CD4-positive, alpha-beta T cell treated with Interleukin-21 for 1 hour (primary cell): ENCODE measurements at places on chromosomes 13 and 19.

- DNase-seq: no peak
Observed at GRCh38 chr13:24265453-24265852, 43.9 kb upstream of the C1QTNF9 start.

DNA sequence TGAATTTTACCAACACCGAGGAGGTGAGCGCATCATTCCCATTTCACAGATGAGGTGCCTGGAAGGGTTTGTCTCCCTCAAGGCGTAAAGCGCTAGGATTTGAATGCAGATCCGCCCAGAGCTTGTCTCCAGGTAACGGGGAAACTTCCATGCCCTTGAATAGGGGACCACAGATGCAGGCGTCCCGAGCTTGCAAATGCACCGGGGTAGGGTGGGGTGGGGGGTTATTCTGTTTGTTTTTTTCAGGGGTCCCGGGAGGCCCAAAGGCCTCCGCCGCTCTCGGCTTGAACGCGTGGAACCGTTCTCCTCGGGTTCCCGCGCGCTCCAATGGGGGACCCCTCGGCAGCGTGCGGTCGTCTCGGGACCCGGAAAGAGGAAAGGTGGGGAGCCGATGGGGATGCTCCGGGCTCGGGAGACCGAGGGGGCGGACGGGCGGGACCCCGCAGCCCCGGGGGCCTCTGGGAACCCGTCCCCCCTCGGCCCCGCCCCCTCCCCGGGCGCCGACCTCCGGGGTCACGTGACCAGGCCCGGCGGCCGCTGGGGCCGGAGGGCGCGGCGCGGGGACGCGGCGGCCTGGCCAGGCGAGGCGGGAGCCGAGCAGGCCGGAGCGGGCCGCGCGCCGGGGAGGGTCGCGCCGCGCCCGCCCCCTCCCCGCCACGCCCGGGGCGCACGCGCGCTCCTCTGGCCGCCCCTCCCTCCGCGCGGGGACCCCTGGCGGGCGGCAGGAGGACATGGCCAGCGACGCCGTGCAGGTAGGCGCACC lies at the start of gene PKN1:
Gene PKN1, plus strand, starts transcription at position 516 of the 763 bp plus-strand sequence. Its CDS starts 216 bp downstream, at position 732.
- peak; percentile 44 for DNase-seq

- DNase-seq: no peak
Observed at GRCh38 chr13:112072534-112073244, 5.7 kb downstream of the SOX1 start.

- no peak for DNase-seq
Observed at GRCh38 chr13:66926200-66926850, 303.8 kb downstream of the PCDH9 start.

- DNase-seq: no peak
Observed at GRCh38 chr13:67353941-67354340, 123.8 kb upstream of the PCDH9 start.

- DNase-seq: no peak
Observed at GRCh38 chr13:80134346-80134745, 206.6 kb downstream of the SPRY2 start.
